CD4-positive, alpha-beta T cell treated with Interleukin-15 for 4 hours (primary cell): ENCODE measurements at places on chromosomes 6 and 20.

- DNase-seq, result peak; percentile 64
These were observed at the start of gene ZBTB2 for GRCh38 chr6:151391471-151392413. ZBTB2 (minus strand) TSS chr6:151391559; CDS start chr6:151373637, 17,922 bp downstream.

GRCh38 chr6:142233945-142234682 lies 67.7 kb upstream of the ADGRG6 start:
- DNase-seq, result no peak

GRCh38 chr6:13268913-13269518 lies 59.3 kb downstream of the TBC1D7 start:
- DNase-seq, result no peak

- DNase-seq, result no peak
These were observed 18.9 kb upstream of the ROS1 start for GRCh38 chr6:117444600-117444999.

DNA sequence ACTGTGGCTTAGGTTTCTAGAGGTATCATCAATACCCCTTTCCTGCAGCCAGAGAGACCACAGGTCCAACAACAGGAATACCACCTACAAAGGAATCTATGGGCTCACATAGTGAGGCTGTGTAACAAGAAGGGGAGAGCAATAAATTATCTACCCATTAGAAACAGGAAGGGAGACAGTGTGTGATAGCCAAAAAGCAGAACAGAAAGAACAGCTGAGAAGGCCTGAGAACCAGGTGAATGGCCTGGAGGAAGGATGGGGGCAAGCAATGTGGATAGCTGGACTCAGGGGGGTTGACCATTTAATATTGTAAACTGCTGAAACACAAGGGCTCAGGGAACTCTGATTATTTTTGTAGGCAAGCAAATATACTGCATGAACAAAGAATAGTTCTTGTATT lies 628.2 kb downstream of the COL12A1 start:
- DNase-seq, result no peak

GRCh38 chr6:56024931-56025330 lies 149.5 kb upstream of the BMP5 start:
- no peak for DNase-seq

DNA sequence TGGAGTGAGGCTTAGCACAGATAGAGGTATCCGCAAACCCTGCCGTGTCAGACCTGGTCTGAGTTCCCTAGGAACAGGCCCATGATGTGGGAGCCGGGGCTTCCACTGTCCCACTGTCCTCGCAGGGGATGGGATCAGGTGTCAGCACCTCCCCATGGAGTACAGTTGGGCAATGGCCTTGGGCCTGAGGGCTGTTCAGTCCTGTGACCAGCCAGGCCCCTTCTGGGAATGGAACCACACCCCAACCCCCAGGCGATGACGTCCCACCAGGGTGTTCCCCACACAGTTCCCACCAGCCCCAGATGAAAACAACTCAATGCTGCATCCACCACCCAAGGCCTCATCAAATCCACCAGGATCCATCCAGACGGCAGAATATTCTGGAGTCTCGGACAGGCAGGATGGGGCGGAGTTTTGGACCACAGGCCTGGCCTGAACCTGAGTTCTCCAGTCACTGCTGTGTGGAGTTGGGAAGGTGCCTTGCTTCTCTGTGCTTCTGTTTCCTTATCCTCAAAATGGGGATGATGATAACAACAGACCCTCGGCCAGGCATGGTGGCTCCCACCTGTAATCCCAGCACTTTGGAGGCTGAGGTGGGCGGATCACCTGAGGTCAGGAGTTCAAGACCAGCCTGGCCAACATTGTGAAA lies 62.2 kb downstream of the UBE2V1 start:
- no peak for DNase-seq

- no peak for DNase-seq
These were observed 156.4 kb upstream of the COL21A1 start for GRCh38 chr6:56403745-56404144.

- no peak for DNase-seq
These were observed 191.9 kb upstream of the PREP start for GRCh38 chr6:105594821-105595220.

- DNase-seq, result no peak
These were observed 261.5 kb downstream of the TAF4 start for GRCh38 chr20:61803915-61804751.

GRCh38 chr6:4772750-4773149 lies 3.5 kb upstream of the CDYL start:
- DNase-seq, result no peak

DNA sequence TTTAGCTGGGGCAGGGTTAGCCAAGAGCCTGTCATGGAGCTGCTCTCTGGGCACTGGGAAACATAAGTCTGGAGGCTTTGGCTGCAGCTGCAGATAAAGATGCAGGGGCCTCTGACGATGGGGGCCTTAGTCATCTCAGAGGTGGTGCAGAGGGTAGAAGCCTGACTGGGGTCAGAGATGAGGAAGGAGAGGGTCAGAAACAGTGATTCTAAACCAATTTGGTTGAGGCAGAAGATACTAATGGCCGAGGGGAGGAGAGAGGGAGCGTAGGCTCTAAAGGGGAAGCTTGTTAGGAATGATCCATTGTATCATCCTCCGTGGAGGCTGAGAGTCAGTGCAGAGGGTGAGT lies 33.8 kb downstream of the PLEKHG1 start:
- DNase-seq, result no peak
